ENCODE measurements at places on chromosomes 4 and X.

- DNase-seq, result no peak
Observed at GRCh38 chr4:135185256-135185655, 983.7 kb upstream of the PABPC4L start.

DNA sequence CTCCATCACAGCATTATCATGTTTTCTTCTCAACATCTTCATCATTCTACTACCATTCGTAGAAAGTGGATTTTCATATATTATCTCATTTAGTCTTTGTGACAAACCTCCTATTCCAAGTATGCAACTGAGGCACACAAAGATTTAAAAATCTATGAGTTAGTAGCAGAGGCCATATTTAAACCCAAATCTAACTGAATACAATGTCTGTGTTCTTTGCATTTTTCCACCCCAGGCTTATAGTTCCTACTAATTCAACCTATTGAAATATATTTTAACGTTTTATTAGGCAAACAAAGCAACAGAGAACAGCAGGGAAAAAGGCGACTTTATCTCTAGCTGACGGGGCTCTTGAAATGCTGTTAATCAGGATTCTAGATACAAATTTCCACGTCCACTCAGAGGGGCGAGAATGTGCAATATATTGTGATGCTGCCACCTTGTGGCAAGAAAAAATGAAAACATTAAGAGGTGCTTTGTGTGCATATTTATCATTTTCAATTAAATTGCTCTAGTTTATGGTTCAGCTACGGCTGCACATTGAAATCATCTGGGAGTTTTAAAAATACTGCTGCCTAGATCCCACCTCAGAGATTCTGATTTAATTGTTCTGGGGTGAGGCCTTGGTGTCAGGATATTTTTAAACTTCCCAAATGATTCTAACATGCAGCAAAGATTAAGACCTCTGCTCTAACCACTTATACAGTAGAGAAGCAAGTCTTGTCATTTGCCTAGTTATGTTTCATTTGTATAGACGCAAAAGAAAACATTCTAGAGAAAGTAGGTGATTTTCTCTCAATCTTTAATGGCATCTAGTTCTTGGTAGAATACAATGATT lies 315.9 kb downstream of the MAPK10 start:
- DNase-seq, result no peak

DNA sequence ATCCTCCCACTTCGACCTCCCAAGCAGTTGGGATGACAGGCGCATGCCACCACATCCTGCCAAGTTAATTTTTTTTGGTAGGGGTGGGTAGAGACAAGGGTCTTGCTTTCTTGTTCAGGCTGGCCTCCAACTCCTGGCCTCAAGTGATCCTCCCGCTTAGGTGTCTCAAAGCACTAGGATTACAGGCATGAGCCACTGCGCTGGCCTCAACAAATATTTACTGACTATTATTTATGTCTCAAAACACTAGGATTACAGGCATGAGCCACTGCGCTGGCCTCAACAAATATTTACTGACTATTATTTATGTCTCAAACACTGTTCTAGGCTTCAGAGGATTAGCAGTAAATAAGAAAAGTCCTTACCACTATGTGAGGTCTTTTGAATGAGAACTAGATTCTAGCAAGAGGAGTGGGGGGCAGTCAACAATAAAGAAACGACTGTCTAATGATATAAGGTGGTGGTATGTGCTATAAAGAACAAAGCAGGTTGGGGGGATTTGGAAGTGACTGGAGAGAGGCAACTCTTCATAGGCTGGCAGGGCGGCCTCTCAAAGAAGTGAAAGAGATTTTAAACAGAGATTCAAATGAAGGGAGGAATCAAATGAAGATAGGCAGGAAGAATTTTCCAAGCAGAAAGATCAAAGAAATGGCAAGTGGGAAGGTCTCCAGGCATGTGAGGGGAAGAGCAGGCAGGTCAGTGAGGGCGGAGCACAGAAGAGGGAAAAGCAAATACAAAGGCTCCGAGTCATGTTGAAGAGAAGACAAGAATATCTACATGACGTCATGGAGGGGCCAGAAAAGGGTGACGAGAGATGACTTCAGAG lies 12.7 kb upstream of the ACSL1 start:
- no peak for DNase-seq

- no peak for DNase-seq
Observed at GRCh38 chrX:11064851-11065600, 46.1 kb upstream of the HCCS start.

GRCh38 chr4:26157541-26157940 lies 163.3 kb upstream of the RBPJ start:
- DNase-seq, result no peak

DNA sequence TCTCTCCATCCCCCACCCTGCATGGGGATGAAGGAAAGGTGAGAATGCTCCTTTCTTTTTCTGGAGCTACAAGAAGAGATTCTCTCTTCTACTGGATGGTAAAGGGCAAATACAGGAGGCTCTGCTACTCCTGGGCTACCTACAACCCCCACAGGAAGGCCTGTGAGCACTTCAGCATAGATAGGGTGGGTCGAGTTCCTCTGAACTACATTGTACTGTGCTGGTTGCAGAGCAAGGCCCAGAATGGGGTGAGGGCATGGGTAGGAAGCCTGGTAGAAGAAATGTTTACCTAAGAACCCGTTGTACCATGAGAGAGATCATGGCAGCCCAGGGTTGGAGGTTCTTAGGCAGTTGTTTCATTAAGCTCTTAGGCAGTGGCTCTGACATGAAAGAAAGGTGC lies 510.4 kb downstream of the MID1IP1 start:
- no peak for DNase-seq

GRCh38 chr4:61212788-61213187 lies 12.7 kb downstream of the ADGRL3 start:
- no peak for DNase-seq

DNA sequence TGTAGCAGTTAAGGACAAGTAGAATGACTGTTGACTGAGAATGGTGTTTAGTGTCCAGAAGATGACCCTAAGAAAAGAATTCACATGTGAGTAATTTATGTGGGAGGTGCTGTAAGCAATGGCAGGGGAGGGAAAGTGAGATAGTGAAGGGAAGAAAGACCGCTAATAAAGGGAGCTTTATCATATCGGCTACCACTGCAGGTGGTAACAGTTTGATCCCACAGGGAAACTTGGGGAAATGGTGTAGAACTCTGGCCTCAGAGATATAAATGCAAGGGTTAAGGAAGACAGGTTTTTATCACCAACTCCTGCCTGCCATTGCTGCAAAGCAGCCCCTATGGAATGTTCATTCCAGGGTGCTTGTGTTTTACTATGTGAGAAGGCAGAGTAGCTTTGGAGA lies 489.6 kb downstream of the STPG2 start:
- DNase-seq, result no peak

DNA sequence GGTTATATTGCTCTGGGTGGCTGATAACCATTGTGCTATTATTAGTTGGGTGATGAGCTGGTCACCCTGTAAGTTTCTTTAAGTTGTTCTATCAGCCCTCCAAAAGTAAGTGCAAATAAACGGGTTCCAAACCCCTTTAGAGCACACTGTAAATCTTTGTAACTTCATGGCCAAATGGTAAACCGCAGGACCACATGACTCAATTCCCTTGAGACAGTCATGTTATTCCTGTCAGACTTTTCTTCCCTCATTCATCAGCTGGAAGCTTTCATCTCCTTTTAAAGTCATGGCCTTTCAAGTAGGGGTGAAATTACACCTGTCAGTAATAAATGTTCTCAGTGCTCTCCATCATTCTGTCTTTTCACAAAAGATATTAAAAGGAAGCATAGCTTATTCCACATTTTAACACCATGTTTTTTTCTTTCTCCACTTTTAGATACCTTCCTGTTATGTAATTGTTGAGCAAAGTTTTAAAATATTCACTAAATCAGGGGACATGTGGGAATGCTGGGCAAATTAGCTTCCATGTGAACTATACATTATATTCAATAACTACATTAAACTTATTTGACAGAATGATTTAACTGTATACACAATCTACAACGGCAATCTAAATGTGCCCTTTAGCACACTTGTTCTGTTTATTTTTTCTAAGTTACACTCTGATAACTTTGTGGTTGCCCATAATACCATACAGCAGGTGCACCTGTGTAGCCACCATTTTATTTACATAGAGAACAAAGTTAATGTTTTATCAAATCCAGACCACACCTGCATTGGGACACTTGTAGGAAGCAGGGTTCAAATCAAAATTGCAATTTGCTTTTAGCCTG lies 275.5 kb downstream of the CFAP299 start:
- no peak for DNase-seq

- no peak for DNase-seq
Observed at GRCh38 chr4:7244331-7244665, 52.0 kb downstream of the SORCS2 start.

- no peak for DNase-seq
Observed at GRCh38 chr4:40875507-40876150, 125.9 kb downstream of the NSUN7 start.

- no peak for DNase-seq
Observed at GRCh38 chr4:48853604-48854394, 22.9 kb downstream of the OCIAD1 start.

GRCh38 chr4:78222575-78223186 lies 165.6 kb downstream of the FRAS1 start:
- no peak for DNase-seq

GRCh38 chrX:13022926-13023325 lies 21.5 kb downstream of the FAM9C start:
- DNase-seq, result no peak

DNA sequence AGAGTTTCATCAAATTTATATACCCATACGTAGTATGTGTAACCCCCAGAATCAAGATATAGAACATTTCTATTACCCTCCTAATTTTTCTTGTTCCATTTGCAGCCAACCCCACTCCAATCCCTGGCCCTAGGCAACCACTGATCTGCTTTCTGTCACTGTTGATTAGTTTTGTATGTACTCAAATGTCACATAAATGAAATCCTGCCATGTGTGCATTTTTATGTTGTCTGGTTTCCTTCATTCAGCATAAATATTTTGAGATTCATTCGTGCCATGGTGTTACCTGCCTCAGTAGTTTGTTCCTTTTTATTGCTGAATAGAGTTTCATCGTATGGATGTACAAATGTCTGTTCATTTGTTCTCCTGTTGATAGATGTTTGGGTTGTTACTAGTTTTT lies 126.3 kb downstream of the MID1IP1 start:
- DNase-seq, result no peak

GRCh38 chr4:111074523-111075114 lies 451.7 kb upstream of the PITX2 start:
- no peak for DNase-seq

DNA sequence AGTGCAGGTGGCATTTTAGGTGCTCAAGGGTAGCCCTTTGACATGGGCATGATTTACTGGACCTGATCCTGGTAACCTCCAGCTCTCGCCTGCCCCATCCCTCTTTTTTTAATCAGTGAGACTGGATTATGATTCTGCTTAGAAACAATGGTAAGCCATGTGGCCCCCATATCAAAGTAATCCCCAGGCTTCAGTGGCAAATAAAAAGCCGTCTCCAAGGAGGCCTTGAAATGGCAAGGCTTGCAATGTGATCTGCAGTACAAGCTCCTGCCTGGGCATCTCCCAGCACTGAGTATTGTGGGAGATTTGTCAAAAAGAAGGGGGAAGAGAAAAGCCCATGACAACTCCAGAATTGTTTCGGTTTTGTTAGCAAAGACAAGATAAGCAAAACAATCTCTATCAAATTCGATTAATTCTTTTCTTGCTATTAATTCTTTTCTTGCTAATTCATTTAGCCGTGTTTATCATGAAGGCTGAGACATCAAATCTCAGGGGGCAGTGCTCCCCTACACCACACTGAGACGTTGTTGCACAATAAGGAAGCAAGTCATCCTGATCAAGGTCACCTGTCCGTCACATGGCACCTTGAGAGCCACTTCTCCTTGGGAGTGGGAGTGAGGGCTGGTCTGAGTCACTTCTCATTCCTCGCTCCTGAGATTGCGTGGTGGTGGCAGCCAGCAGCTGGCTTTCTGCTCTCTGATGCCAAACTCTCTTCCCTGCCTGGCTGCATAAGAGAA lies 312.7 kb upstream of the GATB start:
- DNase-seq, result no peak

- no peak for DNase-seq
Observed at GRCh38 chr4:142840516-142841123, 5.5 kb downstream of the INPP4B start.

- no peak for DNase-seq
Observed at GRCh38 chr4:183074288-183074990, 24.6 kb upstream of the WWC2 start.

DNA sequence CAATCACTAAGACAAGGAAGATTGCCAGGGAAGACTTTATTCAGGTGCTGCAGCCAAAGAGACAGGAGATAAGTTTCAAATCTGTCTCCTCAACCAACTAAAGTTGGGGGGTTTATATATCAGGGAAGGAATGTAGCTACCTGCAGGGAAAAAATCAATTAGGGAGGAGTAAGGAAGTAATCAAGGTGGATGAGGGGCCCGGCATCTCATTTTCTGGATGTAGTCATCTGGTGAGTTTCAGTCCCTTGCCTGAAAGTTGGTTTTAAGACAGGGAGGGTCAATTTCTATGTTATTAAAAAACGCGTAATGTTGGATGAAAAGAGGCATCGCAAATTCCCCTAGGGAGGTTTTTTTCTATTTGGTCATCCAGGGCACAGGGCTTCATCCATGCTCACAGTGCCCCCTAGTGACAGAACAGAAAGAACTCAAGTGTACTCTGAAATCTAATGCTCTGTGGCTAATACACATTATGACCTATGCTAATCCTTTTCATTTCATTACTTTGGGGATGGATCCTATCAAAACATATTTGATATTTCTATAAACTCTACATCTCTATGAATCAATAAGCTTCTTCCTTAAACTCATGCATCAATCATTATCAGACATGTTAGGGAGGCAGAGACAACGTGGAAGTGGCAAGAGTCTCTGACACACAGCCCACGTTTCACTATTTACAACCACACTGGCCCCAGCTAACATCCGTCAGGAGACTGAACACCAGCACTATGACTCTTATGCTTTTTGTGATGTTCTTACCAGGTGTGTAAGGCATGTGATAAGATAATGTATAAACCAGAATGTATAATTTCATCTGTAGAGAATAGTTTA lies 1577.0 kb upstream of the TENM3 start:
- DNase-seq, result no peak

DNA sequence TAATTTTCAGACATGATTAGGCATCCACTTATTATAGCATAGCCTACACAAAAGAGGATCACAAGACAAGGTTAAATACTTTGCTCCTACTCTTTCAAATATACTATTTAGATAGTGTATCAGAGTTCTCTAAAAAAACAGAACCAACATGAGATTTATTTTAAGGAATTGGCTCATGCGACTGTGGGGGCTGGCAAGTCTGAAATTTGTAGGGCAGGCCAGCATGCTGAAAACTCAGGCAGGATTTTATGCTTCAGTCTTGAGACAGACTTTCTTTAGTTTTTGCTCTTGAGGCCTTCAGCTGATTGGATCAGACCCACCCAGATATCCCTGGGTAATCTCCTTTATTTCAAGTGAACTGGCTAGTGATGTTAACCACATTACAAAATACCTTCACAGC lies 169.5 kb downstream of the MAML3 start:
- no peak for DNase-seq
